NCI-H2171 treated with DMSO at 0.1 percent for 48 hours (cell line): ENCODE measurements at places on chromosomes 7 and 10.
A peak's percentile ranks its signal among the peaks of the same experiment; 100 is the strongest.

GRCh38 chr7:147911201-147911601 is 679.4 kb upstream of the C7orf33 start:
- DNase-seq, result peak; percentile 16

DNA sequence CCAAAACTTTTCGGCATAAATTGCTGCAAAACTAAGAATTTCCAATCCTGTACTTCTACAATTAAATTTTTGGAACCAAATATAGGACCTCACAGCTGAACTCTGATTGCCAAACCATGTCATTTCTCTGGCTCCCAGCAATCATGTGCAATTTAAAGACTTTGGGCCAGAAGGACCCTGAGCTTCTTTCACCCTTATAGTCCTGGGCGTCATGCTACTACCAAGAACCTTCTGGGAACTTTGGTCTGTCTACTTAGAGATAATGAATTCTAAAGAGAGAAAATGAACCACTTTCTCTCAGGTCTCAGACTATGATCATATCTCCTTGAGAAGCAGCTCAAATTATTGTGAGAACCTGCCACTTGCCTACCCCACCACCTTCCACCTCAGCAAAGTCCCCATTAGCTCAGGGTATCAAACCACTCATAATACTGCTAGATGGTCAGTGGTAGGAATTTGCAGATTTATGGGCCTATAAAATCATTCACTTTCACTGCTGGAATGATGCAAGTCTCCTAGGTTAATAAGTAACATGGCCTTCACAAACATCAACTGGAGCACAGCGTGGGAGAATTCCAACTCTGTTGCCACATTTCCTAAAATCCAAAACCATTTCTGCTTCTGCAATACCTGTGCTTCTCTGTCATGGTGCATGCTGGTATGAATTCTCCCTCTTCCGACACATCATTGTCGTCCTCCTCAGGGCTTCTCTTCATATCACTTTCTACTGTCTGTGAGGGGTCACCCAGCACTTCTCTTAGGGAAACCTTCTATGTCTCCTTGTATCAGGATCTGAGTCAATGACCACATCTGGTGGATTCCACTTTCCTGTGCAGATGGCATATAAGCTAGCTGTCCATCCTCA is 6.6 kb upstream of the WDR91 start:
- DNase-seq, result no peak

DNA sequence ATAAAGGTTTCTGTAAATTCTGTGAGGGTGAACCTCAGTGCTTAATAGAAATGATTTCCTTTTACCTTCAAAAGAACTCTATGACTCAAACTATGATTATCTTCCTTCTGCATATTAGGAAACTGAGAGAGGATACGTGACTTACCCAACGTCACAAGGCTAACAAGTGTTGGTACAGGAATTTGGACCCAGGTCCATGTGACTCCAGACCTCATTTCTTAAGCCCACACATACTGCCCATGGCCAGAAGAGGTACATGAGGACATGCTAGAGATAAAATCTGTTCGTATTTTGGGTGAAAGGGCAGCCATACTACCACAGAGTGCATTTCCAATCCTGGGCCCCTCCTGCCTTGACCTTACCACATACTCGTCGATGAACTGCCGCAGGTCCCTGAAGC is 61.5 kb upstream of the TM9SF3 start:
- DNase-seq, result no peak

DNA sequence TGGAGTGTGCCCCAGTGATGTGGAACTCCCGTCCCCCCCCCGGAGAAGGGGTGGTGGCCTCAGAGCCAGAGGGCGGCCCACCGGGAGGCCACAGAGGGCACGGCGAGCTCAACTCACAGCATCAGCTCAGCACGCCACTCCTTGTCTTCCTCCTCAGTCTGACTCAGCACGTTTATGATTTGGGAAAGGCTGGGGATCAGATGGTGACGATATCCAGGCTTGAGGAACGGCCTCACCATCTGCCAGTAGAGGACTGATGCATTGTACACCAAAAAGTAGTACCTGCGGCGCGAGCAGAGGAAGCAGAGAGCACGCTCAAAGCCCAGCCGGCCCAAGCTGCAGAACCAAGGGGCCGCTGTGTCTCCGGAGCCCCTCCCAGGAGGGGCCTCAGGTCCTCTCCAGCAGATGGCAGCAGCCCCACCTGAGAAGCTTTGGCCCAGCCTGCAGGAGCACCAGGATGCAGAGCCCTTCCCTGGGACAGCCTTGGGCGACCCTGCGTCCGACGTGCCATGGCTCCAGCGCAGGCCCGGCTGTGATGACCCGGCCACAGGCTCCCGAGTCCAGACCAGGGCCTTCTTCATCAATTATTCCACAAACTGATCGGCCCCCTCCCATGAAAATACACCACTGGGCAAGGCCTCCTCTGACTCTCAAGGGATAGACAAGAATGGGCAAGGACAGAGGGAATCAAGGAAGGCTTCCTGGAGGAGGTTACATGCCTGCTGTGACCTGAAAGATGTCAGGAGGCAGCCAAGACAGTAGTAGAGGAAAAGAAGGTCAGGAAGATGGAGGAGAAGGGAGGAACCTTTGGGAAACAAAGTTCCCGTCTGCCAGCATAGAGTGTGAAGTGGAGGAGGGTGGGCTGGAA is 3.7 kb downstream of the CFAP46 start:
- peak; percentile 81 for DNase-seq

- DNase-seq, result no peak
Observed at GRCh38 chr7:22115689-22116088, 170.0 kb upstream of the CDCA7L start.

GRCh38 chr7:42770114-42770513 is 141.8 kb downstream of the C7orf25 start:
- DNase-seq, result no peak

GRCh38 chr7:14177876-14178275 is 188.4 kb upstream of the ETV1 start:
- no peak for DNase-seq

GRCh38 chr7:79185605-79186004 is 267.9 kb downstream of the MAGI2 start:
- no peak for DNase-seq

DNA sequence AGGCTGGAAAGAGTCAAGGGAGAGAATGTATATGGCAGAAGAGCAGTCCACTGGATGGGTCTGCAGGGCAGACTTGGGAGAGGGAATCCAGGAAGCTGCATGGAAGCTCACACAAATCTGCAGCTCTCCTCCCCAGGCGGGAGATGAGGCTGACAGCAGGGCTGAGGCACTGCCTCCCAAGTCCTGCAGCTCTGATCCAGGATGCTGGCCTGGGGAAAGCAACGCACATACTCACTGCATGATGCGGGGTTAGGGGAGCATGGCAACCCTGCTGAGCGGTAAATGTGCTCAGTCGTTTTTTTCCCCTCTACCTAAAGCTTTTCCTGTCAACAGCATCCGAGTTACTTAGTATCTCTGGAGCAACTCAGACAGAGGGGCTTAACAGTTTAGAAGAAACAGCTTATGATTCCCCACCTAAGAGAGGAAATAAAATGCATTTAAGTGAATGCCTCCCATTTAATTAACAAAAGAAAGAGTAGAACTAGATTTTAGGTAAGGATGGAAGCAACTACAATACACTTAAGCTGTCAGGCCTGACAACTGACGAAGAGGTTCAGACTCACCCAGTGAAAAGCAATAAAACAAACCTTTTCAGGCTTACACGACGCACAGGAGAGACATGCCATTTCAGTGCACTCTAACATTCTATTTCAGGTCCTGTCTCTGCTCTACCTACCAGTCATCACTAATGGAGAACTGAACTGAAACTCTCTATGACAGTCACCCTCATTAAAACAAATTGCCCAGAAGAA is 37.0 kb downstream of the CHCHD3 start:
- DNase-seq, result no peak

DNA sequence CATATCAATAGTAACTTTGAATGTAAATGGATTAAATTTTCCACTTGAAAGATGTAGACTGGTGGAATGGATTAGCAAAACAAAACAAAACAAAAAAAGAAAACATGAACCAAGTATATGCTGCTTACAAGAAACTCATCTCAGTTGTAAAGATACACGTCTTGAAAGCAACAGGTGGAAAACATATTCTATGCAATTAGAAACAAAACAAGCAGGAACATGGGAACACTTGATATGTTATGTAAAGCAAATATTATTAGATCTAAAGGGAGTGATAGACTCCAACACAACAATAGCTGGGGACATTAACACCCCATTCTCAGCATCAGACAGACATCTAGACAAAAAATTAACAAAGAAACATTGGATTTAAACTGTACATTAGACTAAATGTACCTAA is 46.4 kb upstream of the CDK6 start:
- no peak for DNase-seq

GRCh38 chr10:6729071-6729774 is 149.1 kb upstream of the PRKCQ start:
- no peak for DNase-seq

GRCh38 chr10:45553155-45553554 is 119.4 kb downstream of the ZFAND4 start:
- no peak for DNase-seq

DNA sequence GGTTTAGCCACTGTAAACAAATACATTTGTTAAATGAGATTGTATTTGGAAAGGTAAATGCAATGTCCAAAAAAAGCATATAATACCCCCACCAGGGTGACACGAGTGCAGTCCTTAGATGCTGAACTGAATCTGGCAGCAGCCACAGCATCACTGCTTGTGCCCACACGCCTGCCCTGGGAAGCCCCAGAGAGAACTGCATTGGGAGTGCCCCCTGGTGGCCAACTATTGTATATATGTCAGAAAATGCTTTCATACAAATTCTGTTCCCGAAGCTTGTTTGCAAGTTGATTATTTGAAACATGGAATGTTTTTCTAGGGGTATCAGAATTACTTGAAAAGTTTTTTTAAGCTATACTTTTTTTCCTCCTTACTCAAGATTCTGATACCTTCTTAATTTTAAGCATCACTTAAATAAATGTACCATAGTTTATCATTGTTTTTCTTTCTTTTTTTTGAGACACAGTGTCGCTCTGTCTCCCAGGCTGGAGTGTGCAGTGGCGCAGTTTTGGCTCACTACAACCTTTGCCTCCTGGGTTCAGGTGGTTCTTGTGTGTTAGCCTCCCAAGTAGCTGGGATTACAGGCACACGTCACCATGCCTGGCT is 50.1 kb downstream of the LANCL2 start:
- DNase-seq, result peak; percentile 72

DNA sequence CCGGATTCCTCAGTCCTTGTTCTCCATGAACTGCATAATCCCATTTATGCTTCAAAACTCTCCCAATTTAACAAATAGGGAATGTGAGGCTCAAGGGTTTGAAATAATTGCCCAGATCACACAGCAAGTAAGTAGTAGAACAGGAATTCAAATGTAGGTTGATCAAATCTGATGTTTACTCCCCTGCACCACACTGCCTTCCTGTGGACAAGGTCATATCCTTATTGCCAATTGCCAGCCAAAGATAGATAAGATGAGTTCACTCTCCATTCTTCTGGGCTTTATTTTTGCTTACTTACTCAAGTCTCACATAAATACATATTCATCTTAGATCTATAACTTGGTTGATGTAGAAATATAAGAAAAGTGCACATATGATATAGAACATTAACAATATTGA is 435.2 kb upstream of the ETV1 start:
- no peak for DNase-seq

DNA sequence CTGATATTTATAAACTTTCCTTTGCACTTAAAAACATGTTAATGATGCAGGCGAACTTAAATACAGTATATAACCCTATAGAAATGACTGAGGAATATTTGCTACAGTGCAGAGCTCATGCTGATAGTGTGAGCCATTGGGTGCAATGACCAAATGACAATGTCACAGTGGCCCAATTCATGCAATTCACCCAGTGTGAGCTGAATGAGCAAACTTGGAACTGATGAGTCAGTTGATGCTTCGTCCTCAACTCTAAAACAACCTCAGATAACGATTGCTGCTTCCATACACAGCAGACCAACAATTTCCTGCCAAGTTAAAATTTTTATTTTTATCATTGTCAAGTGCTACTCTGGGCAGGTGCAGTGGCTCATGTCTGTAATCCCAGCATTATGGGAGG is 12.1 kb upstream of the ZC3HAV1L start:
- DNase-seq, result no peak

DNA sequence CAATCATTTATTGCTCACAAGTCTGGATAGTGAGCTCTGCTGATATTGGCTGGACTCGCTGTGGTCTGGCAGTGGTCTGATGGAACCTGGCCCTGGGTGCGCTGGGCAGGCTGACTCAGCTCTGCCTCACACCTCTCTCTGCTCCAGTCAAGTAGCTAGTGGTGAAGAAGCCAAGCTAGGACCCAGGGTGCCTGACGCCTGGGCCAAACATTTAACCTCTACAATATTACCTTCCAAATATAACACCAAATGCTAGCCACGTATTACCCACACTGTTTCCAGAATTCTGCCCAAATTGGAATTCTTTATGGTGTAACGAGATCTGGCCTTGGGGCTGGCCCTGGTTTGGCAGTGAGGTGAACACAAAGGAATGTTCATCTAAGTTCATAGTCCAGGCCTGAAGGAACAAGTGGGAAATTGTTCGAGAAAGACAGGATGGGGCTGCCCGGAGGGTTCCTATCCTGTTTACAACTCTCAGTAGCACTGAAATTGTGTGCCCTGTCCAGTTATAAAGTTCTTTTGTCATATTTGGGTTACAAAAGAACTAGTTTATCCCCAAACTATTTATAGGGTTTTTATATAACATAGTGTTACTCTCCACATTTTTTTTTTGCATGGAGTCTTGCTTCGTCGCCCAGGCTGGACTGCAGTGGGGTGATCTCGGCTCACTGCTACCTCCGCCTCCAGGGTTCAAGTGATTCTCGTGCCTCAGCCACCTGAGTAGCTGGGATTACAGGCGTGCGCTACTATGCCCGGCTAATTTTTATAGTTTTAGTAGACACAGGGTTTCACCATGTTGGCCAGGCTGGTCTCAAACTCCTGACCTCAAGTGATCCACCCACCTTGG is 16.3 kb downstream of the OR2AE1 start:
- no peak for DNase-seq

DNA sequence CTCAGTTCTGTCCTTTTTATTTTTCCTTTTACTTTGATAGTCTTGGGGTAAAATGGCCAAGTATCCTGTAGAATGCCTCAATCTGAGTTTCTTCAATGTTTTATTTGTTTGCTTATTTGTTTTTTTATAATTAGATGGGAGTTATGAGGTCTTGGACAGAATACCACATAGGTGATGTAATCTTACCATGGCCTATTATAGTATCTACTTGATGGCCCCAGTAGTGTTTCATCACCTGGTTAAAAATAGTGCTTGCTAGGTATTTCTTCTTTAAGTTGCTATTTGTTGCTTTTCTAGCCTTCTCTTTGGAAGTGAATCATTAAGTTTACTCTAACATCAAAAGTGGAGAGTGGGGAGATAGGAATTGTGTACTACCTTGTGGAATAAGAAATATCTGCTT is 1020.0 kb upstream of the KCND2 start:
- no peak for DNase-seq

GRCh38 chr10:36188461-36188860 is 546.4 kb upstream of the FZD8 start:
- peak; percentile 6 for DNase-seq
